ENCODE measurements at places on chromosomes 12 and 14.
A peak's percentile ranks its signal among the peaks of the same experiment; 100 is the strongest.

GRCh38 chr12:26833743-26834490 is 923 bp upstream of the ITPR2 start:
- DNase-seq: peak; percentile 45
- no peak overlapping the region for H3K27ac ChIP-seq
- H3K27me3 ChIP-seq: no peaks in the 10 kb centered on the region
- no peaks in the 10 kb centered on the region for H3K36me3 ChIP-seq
- H3K4me1 ChIP-seq: no peaks in the 10 kb centered on the region

DNA sequence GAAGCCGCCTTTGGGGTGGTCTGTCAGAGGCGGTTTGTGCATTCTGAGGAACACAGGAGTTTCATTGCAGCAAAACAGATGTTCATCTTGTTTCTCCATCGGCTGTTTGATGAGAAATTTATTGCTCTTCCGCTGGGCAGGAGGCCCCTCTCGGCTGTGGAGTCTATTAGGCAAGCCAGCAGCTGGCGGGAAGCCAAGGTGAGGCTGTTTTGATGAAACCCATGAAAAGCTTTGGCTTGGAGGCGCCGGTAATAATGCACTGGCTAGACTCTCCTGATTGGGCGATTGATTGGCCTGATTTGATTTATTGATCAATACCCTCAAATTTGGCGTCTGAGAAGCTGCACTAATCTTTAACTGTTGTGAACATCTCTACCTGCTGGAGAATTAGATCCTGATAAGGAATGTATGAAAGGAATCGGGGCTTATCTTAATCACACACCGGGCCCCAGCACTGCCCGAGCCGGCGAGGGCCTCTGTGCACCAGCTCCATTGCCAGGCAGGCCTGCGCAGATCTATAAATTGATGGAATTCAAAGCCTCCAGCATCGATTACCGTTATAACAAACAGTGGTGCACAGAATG is 187.7 kb downstream of the PHETA1 start:
- H3K36me3 ChIP-seq: no peaks in the 10 kb centered on the region
- no peaks in the 10 kb centered on the region for H3K4me1 ChIP-seq
- DNase-seq: no peak
- H3K4me3 ChIP-seq: no peak overlapping the region
- no peaks in the 10 kb centered on the region for H3K27me3 ChIP-seq

GRCh38 chr12:53055471-53056266 is 5.8 kb downstream of the TNS2 start:
- H3K4me3 ChIP-seq: no peak overlapping the region
- H3K27me3 ChIP-seq: no peaks in the 10 kb centered on the region
- peaks cover 7% of the 10 kb centered on the region for H3K4me1 ChIP-seq
- no peak for DNase-seq
- no peaks in the 10 kb centered on the region for H3K36me3 ChIP-seq

- H3K4me1 ChIP-seq: no peaks in the 10 kb centered on the region
- H3K27me3 ChIP-seq: no peaks in the 10 kb centered on the region
- no peaks in the 10 kb centered on the region for H3K36me3 ChIP-seq
- DNase-seq: no peak
- no peak overlapping the region for H3K27ac ChIP-seq
- no peak overlapping the region for H3K4me3 ChIP-seq
Observed at GRCh38 chr14:24913021-24913420, 136.9 kb downstream of the STXBP6 start.

DNA sequence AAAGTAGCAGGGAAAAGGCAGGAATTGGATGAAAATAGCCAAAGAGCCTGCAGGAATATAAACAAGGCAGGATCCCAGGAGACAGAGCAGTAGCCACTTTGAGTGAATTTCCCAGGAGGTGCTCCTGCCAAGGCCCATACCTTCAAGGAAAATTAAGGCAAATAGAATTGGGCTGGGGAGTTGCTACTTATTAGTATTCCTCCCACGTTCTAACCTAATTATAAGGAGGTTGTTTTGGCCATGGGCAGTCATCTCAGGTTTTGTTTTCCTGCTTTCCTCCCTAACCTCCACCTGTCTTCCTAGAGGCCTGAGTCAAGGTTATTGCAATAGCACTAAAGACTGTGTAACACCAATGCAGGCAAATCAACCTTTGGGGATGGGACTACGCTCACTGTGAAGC is 73.1 kb downstream of the DAD1 start:
- no peak overlapping the region for H3K27ac ChIP-seq
- H3K36me3 ChIP-seq: no peaks in the 10 kb centered on the region
- H3K4me1 ChIP-seq: no peaks in the 10 kb centered on the region
- no peak overlapping the region for H3K4me3 ChIP-seq
- no peaks in the 10 kb centered on the region for H3K27me3 ChIP-seq

DNA sequence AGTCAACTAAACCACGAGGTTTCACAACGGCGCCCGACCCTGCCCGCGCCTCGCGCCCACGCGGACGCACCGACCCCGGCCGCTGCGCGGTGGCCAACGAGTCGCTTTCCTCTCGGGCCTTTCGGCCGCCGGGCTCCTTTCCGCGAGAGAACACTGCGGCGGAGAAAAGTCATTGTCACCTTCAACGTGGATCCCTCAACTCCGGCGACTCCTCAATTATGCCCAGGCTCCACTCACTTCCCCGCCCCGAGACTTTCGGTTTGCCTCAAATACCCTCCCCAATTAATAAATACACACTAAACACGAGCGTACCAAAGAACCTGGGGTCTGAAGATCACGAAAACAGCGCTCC is 450 bp downstream of the SINHCAF start:
- H3K27me3 ChIP-seq: no peaks in the 10 kb centered on the region
- H3K27ac ChIP-seq: no peak overlapping the region
- H3K4me1 ChIP-seq: 0 out of 2 replicates have a peak, but pooled peaks cover 2% of the 10 kb centered on the region
- no peaks in the 10 kb centered on the region for H3K36me3 ChIP-seq

DNA sequence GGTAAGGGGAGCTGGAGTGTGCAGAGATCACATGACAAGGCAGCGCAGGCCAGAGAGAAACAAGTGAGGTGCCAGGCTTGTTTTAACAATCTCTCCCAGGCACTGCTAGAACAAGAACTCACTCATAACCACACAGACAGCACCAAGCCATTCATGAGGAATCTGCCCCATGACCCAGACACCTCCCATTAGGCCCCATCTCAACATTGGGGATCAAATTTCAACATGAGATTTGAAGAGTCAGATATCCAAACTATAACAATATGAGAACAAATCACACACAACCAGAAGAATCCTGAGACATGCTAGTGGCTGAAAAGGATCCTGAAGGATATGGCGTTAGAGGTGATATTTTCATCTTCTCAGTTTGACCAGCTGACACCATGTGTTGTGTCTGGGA is 21.9 kb downstream of the OR6J1 start:
- no peaks in the 10 kb centered on the region for H3K27me3 ChIP-seq
- H3K36me3 ChIP-seq: no peaks in the 10 kb centered on the region
- no peaks in the 10 kb centered on the region for H3K4me1 ChIP-seq
- DNase-seq: no peak

DNA sequence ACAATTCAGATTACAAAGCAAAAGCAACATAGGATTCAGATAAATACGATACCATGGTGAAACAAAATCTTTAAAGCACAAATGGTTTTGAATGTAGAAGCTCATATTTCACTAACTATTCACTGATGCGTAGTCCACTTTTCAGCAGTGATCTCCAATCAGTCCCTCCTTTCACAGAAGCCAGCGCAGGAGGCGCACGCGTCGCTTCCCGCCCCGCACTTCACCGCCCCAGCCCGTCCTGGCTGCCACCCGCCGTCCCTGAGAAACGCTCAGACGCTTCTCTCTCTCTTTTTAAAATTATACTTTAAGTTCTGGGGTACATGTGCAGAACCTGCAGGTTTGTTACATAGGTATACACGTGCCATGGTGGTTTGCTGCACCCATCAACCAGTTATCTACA is 19.8 kb upstream of the CHFR start:
- no peaks in the 10 kb centered on the region for H3K27me3 ChIP-seq
- no peak overlapping the region for H3K27ac ChIP-seq
- H3K4me1 ChIP-seq: no peaks in the 10 kb centered on the region

- H3K27me3 ChIP-seq: no peaks in the 10 kb centered on the region
- no peaks in the 10 kb centered on the region for H3K4me1 ChIP-seq
- no peak overlapping the region for H3K27ac ChIP-seq
- H3K4me3 ChIP-seq: no peak overlapping the region
Observed at GRCh38 chr14:20797164-20797563, 5.5 kb downstream of the RNASE1 start.

DNA sequence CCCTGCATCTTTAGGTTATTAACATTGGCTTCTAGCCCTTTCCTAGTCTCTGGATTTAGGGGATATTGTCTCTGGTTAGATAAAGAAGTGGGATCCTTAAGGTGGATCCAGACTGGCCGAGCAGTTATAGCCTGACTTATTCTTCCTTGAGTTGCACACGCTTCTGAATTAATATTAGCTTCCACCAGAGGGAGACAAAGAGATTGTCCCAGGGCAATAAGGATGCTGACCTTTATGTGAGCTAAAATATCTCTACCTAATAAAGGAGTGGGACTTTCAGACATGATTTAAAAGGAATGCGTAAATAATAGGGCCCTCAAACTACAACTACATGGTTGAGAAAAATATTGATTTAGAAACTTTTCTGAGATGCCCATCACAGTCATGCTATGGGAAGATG is 139.7 kb downstream of the SLCO1B3 start:
- no peaks in the 10 kb centered on the region for H3K27me3 ChIP-seq
- no peak overlapping the region for H3K4me3 ChIP-seq
- DNase-seq: no peak
- H3K36me3 ChIP-seq: no peaks in the 10 kb centered on the region
- no peak overlapping the region for H3K27ac ChIP-seq

- DNase-seq: no peak
- no peak overlapping the region for H3K27ac ChIP-seq
- H3K27me3 ChIP-seq: no peaks in the 10 kb centered on the region
- no peaks in the 10 kb centered on the region for H3K36me3 ChIP-seq
- no peak overlapping the region for H3K4me3 ChIP-seq
Observed at GRCh38 chr14:64974563-64974962, 2.4 kb upstream of the RAB15 start.

- no peaks in the 10 kb centered on the region for H3K27me3 ChIP-seq
- H3K27ac ChIP-seq: no peak overlapping the region
- H3K4me1 ChIP-seq: no peaks in the 10 kb centered on the region
- no peak for DNase-seq
Observed at GRCh38 chr14:80977221-80977620, 21.8 kb downstream of the TSHR start.

DNA sequence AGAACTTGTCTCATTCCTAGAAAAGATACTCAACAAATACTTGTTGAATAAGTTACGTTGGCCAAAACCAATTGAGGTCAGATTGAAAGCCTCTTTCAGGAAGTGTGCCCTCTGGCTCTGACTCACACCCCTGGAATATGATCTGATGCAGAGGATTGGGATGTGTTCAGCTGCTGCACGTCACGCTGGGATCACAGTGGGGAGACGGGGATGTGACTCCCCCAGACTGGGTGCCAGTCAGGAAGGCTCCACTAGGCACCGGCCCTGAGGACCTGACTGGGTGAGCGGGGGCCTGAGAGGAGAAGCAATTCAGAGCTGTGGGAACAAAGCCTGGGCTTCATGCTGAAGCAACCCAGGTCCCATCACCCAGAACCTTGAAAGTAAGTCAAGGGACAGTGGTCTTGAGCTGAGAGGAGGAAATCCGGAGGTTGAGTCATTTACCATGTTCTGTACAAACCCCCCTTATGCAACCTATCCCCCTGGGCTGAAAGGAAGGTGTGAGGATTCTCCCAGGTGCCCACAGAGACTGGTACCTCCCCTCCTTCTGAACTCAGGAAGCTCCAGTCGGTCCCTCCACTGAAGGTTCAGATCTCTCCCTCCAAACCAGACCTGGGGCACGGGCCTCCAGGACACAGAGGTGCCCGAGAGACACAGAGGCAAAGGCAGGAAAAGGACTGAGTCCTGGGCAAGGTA is 3.9 kb downstream of the CEBPE start:
- no peak overlapping the region for H3K4me3 ChIP-seq
- peaks cover 4% of the 10 kb centered on the region for H3K4me1 ChIP-seq
- no peak for DNase-seq
- H3K27me3 ChIP-seq: no peaks in the 10 kb centered on the region
- H3K36me3 ChIP-seq: no peaks in the 10 kb centered on the region
